ENCODE measurements at places on chromosomes 1 and 21.

DNA sequence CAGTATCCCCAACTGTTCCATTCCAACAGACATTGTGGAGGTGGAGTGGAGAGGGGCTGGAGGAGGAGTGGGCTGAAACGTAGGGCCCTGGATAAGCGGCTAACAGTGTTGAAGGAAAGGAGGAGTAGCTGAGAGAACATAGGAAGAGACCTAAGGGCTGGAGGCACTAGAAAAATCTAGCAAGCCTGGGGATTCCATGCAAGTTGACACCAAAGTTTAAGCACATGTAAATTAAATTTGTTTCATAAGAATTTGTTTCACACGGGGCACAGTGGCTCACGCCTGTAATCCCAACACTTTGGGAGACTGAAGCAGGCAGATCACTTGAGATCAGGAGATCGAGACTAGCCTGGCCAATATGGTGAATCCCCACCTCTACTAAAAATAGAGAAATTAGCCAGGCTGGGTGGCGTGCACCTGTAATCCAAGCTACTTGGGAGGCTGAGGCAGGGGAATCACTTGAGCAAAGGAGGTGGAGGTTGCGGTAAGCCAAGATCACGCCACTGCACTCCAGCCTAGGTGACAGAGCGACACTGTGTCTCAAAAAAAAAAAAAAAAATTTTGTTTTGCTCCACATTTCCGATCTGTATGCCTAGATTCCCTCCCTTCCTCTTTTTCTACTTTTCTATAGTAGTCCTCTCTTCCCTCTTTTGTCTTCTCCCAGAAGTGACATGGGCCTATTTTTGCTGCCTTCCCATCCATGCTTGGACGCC is 530 bp upstream of the CD244 start:
- no peak for DNase-seq

DNA sequence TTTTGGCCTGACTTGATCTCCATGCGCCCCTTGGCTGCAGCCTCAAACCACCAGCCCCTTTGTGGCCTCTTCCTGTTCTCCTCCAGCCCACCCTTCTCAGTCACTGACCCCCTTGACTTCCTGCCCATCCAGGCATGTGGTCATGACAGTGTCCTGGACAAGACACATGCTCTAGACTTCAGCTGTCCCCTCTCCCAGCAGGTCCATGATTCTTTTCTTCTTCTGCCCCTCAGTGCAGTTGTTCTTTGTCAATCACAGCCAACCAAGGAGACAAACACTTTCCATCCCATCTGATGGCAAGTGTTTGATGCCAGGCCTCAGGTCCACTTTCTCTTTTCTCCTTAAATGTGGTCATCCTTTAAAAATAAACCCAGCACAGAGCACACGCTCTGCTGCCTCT is 49.7 kb downstream of the SYT6 start:
- no peak for DNase-seq

- DNase-seq, result no peak
Measured at GRCh38 chr21:25625036-25625435, 14.0 kb upstream of the JAM2 start.

GRCh38 chr1:117237726-117238381 is 27.1 kb upstream of the VTCN1 start:
- DNase-seq, result no peak

DNA sequence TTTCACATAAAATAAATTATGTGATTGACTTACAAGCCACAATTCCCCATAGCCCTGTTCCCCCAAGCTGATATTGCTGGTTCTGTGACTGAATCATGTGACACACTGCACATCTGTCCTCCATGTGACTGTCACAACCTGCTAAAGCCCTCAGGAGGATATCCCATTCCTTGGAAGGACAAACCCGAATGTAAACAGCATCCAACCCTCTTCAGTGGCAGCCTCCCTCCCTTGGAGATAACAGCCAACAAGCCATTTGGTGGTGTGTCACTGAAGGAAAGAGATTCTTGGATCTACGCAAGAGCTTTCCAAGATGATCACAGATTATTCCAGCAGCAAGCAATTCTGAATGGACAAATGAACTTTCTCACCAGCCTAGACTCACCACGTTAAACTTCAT is 153.9 kb upstream of the TIAM1 start:
- DNase-seq, result no peak
